SJSA1 (cell line): ENCODE measurements at places on chromosomes 3 and 15. TPM values are rescaled to one million over a fixed set of nuclear protein-coding genes. Genes with fewer than 3 reads are reported as not detected.

Gene HES1
- total RNA-seq: 39.2 and 44.1 TPM in 2 replicates

Gene MUC20
- total RNA-seq: not detected in 2 replicates

Gene PRICKLE2
- total RNA-seq: 9.7 and 18.3 TPM in 2 replicates

Gene LMAN1L
- not detected in 2 replicates for total RNA-seq

Gene TRIM42
- total RNA-seq: not detected in 2 replicates

Gene GREM1
- 8.7 and 12.8 TPM in 2 replicates for total RNA-seq

Gene CIDEC
- total RNA-seq: not detected in 2 replicates

Gene FAM43A
- total RNA-seq: 14.2 and 17.6 TPM in 2 replicates

Gene UACA
- total RNA-seq: 26.8 and 27.8 TPM in 2 replicates

Gene FOXP1
- total RNA-seq: 22.1 and 26.9 TPM in 2 replicates

Gene DNAH12
- not detected in 2 replicates for total RNA-seq

Gene TNFSF10
- 1.0 TPM in 1 of 2 replicates, not detected in the other for total RNA-seq

Gene FRMD4B
- 1.3 and 13.7 TPM in 2 replicates for total RNA-seq

Gene ZIC4
- 1.5 TPM in 1 of 2 replicates, not detected in the other for total RNA-seq

Gene HEMK1
- 7.3 and 9.3 TPM in 2 replicates for total RNA-seq

Gene C3orf22
- not detected in 2 replicates for total RNA-seq

Gene GDPGP1
- total RNA-seq: 2.3 and 4.3 TPM in 2 replicates

Gene SLC2A2
- not detected in 2 replicates for total RNA-seq

Gene TICRR
- total RNA-seq: 8.6 and 10.5 TPM in 2 replicates

Gene LXN
- total RNA-seq: not detected in 2 replicates

Gene FGD5
- not detected in 2 replicates for total RNA-seq

Gene TRANK1
- 0.91 and 2.4 TPM in 2 replicates for total RNA-seq

Gene GSK3B
- total RNA-seq: 34.0 and 45.5 TPM in 2 replicates

Gene AADACL2
- total RNA-seq: not detected in 2 replicates

Gene SPATA16
- not detected in 2 replicates for total RNA-seq

Gene STAC
- total RNA-seq: 24.1 and 29.1 TPM in 2 replicates

Gene CACNA2D3
- not detected in 2 replicates for total RNA-seq

Gene LAMB2
- 97.2 and 171 TPM in 2 replicates for total RNA-seq

Gene IL17RC
- total RNA-seq: 12.6 and 19.5 TPM in 2 replicates

Gene ERC2
- 0.13 and 0.81 TPM in 2 replicates for total RNA-seq

Gene CSTA
- not detected in 2 replicates for total RNA-seq

Gene LRRC31
- total RNA-seq: not detected in 2 replicates

Gene DPH6
- 22.1 and 53.4 TPM in 2 replicates for total RNA-seq

Gene DNAJC17
- 51.5 and 51.7 TPM in 2 replicates for total RNA-seq

Gene TEX55
- total RNA-seq: not detected in 2 replicates

Gene GOLGA6L6
- not detected in 2 replicates for total RNA-seq

Gene GNAT1
- total RNA-seq: not detected in 2 replicates

Gene PDIA5
- total RNA-seq: 7.0 and 7.7 TPM in 2 replicates

Gene DAPK2
- 0.34 and 2.2 TPM in 2 replicates for total RNA-seq

Gene EIF3J
- 61.6 and 66.4 TPM in 2 replicates for total RNA-seq

Gene EHHADH
- total RNA-seq: 3.1 and 4.6 TPM in 2 replicates

Gene GADL1
- 0.13 TPM in 1 of 2 replicates, not detected in the other for total RNA-seq
